ENCODE measurements at places on chromosomes 13 and 19.

DNA sequence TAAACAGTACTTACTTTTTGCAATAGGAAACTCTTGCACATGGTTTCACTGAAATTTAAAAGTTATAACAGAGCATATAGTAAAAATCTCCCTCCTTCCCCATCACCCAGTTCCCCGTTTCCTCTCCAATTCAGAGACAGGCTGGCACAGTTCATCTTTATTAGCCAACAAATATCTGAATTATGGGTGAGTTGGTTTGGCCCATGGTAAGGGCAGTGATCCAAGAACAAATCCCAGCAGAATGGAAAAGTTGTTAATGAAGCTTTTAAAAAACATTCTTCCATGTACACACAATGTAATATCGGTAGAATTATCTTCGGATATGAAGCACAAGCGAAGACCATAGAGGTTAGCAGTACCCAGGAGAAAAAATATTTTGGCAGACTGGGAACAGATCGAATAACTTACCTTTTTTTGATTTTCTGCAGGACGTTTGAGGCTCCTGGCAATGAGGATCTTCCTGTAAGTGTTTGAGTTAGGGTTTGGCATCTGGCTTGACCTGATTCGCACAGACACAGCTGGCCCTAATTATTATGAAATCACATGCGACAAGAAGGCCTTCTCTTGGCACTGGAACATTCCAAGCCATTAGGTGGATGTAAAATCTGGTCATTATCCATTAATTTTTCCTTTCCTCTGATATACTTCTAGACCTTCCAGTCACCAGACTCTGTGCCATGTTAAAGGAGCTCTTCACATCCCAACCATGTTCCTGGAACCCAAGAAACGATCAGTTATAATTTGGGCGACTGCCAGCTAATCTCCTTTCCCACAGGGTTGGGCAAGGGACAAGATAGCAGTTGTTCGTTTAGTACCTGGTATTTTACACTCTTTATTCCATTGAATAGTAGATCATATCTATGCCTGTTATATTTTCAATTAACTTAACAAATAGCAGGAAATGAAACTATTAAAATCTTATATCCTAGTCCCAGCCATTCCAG, 139.4 kb upstream of the TSC22D1 start:
- DNase-seq: peak; percentile 55

DNA sequence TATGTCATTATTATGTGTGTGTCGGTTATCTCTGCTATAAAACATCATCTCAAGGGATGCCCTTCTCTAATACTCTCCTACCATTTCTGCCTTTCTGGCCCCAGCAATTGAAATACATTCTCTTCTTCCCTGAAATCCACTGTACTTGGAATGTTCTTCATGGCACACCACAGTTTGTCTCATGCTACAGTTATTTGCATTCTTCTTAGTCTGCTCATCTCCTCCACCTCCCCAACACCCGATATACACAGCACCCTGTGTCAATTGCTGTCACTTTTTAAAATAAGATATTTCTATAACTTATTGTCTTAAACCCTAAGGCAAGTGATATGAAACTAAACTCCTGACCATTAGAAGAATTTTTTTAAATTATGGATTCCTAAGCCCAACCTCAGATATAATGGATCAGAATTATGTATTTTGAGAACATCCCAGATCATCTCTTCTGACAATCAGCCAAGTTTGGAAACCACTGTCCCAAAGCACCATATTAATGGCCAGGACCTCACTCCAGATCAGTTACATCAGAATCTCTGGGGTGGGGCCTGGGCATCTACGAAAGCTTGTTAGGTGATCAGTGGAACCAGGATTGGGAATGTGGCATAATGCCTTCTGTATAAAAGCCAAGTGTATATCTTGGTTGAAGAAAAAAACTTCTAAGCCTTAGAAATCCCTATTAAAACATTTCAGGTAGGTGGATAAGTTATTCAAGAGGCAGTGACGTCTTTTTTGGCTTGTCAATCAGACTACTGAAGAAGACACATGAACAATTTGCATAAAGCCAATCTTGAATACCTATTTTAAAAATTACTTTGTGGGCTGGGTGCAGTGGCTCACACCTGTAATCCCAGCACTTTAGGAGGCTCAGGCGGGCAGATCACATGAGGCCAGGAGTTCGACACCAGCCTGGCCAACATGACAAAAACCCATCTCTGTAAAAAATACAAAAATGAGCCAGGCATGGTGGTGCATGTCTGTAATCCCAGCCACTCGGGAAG, 30.0 kb upstream of the KBTBD7 start:
- DNase-seq: peak; percentile 34

DNA sequence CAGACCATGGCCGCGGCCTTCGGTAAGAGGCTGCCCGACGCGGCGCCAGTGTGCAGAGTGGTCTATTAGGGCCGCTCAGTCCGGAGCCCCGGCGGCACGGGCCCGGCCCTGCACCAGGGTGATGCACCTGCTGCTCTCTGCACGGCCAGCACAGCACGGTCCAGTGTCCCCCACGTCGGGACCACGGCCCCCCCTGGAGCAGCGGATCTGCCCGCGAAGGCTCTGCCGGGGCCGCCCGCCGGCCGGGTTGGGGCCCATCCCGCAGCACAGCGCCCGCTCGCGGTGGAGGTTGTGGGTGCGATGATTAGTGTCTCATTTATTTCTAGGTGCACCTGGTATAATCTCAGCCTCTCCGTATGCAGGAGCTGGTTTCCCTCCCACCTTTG, 7.9 kb downstream of the PTBP1 start:
- DNase-seq: no peak

DNA sequence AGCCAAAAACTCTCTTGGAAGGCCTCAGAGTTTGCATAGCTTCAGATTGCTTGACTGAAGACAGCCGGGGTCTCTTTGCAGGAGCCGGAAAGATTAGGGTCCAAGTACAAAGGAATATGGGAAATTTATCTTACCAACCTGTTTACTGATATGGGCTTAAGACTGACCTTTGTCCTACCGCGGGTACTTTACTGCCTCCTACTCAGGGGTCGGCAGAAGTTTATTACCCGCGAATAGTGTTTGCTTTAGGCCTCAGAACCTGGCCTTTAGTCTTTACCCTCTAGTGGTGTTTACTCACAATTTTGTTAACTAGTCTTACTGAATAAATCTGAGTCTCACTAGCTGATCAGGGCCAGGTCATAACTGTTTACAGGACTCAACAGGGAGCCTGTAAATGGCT, 765.4 kb upstream of the SPRY2 start:
- no peak for DNase-seq

- no peak for DNase-seq
Observed at GRCh38 chr13:107912745-107913144, 302.6 kb downstream of the LIG4 start.

GRCh38 chr19:1465191-1466016, 13.6 kb downstream of the C19orf25 start:
- DNase-seq: peak; percentile 51

- no peak for DNase-seq
Observed at GRCh38 chr13:98483601-98484288, 93.2 kb downstream of the STK24 start.

GRCh38 chr19:21328406-21328805, 804 bp downstream of the ZNF708 start:
- DNase-seq: no peak

- DNase-seq: peak; percentile 82
Observed at GRCh38 chr19:45439569-45440258, 16.0 kb upstream of the ERCC1 start.

GRCh38 chr13:79486433-79487188, 5.7 kb downstream of the NDFIP2 start:
- DNase-seq: no peak

DNA sequence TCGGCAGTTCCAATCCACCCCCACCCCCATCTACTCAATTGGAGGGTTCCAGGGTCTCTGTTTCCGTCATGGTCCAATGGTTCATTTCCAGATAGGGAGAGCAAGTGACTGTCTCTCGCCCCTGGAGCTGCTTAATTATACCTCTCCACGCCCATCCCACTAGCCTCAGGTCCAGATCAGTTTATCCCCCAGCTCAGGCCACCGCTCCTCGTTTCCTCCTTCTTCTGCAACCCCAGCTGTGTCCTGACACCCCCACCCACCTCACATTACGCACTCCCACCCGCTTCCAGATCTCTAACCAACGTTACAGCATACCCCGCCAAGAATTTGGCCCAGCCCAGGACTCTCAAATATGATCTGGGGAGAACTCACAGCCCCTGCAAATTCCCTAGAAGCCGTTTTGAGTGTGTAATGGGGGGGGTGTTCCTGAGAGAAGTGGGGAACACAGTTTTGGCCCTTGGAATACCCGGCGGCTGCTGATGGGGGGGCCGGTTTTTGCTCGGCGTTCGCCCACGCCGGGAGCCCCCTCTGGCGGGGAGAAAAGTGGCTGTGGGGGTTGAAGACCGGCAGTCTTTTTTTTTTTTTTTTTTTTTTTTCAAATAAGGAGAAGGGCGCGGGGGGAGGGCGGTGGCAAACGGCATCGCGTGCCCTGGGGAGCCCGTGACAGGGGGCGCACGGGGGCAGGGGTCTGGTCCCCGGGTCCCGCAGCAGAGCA, 1.7 kb upstream of the PDE4A start:
- DNase-seq: no peak

DNA sequence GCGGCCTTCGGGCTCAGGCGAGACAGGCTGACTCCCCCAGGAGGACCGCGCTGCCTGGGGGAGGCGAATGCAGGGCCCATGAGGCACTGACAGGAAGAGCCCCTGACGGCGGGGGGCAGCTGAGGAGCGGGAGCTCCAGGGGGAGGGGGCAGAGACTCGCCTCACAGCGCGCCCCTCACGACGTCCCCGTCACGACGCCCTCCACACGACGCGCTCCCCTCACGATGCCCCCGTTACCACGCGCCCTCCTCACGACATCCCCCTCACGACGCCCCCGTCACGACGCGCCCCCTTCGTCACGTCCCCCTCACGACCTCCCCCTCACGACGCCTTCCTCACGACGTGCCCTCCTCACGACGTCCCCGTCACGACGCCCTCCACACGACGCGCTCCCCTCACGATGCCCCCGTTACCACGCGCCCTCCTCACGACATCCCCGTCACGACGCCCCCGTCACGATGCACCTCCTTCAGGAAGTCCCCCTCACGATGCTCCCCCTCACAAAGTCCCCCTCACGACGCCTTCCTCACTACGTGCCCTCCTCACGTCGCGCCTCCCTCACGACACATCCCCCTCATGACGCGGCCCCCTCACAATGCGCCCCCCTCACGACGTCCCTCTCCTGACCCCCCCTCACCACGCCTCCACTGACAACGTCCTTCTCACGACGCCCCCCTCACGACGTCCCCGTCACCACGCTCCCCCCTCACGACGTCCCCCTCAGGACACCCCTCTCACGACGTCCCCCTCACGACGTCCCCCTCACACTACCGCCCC, 99.6 kb downstream of the ING1 start:
- no peak for DNase-seq

DNA sequence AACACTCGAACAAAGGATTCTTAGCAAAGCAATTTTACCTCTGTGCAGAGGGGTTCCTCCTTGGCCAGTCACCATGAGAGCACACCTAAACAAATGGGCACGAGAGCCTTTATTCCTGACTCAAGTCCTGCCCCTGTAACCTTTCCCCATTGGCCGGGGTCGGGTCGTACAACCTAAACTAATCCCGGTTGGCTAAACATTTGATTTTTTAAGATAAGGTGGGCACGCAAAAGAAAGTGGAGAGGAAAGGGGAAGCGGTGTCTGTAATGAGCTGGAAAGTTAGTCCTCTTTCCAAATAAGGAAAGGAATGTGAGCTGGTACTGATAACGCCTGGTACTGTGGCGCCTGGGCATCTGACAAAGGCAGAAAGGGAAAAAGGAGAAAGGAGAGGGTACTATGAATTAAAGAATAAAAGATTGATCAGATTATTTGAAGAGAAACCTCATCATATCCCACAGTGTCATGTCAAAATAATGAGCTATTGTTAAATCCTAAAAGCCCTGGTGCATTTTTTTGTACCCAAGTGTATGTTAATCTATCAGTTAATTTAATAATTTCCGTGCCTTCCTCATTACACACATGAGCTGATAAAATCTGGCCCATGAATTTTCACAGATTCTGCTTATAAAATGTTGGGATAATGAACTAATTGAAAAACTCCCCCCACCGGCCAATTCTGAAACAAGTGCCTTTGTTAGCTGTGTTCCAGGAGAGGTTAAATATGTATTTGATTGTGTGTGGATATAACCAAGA, 335.7 kb downstream of the RFC3 start:
- DNase-seq: no peak

DNA sequence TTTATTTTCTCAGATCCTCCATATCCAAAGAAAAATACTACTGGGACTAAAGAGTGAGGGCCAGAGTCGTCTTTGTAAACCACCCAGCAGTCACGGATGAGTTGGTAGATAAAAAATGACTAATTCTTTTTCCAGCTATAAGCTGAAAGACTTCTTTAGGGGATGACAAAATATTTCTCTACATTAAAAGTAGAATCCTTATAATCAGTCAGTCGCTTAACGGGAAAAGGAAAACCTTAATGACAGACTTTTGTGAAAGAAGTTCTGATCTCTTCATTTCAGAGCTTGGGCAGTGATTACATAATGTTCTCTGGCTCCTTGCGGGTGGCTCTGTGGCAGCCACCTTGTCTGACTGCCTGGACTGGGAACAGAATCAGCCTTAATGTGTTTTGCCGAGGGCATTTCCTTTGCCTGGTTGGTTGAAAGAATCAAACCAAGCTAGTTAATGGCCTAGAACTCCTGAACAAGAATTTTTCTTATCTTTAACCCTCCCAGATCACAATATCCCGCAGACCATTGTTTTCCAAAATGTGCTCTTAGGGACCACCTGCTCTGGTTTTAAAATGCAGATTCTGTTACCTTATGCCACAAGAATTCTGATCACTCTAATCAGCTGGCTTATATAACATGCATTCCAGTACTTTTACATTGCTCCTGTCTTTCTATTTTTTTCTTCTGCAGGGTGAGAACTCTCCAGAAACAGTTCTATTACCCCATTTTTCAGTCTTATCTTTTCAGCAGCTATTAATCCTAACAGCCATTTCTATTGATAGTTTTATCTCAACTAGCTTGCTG, 2.5 kb downstream of the ITM2B start:
- no peak for DNase-seq

- peak; percentile 8 for DNase-seq
Observed at GRCh38 chr13:113938716-113939115, 35.2 kb downstream of the C13orf46 start.

- no peak for DNase-seq
Observed at GRCh38 chr13:82848766-82849165, 1033.5 kb downstream of the SLITRK1 start.

- no peak for DNase-seq
Observed at GRCh38 chr13:21147827-21148226, 28.5 kb downstream of the SKA3 start.

- DNase-seq: no peak
Observed at GRCh38 chr13:50550151-50550550, 293.3 kb downstream of the DLEU7 start.

DNA sequence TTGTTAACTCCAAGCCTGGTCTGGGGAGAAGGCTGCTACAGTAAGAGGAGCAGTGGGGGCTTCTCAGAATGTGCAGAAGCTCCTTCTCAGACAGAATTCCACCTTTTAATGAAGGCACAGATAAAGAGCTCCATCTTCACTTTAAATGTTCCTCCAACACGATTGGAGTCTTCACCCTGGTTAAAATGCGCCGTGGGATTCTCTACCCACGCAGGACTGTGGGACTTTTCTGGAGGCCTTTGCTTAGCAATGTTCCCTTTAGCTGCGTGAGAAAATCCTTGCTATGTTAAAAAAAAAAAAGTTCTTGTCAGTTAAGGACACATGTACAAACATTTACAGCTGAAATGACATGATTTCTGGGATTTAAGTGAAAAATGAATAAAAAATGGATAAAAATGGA, 546.3 kb downstream of the MYO16 start:
- DNase-seq: no peak
